GM13977 (cell line): ENCODE measurements at places on chromosomes 7 and 10.

GRCh38 chr10:69901628-69902505 is 100.2 kb downstream of the COL13A1 start:
- peak; percentile 59 for DNase-seq

- DNase-seq: no peak
Measured at GRCh38 chr10:24744946-24745345, 21.3 kb upstream of the ARHGAP21 start.

DNA sequence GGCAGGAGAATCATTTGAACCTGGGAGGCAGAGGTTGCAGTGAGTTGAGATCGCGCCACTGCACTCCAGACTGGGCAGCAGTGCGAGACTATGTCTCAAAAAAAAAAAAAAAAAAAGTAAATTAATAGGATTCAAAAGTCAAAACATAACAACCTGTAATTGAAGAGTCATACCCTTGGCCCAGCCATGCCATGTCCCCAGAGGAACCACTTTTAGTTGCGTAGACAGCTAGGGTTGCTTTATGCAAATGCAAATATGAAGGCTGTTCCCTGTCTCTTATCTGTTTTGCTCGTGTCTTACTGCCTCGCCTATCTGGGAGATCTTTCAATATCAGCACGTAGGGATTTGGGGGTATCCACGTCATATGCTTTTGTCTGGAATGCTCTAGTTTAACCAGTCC is 73.1 kb downstream of the PRKAG2 start:
- DNase-seq: no peak

DNA sequence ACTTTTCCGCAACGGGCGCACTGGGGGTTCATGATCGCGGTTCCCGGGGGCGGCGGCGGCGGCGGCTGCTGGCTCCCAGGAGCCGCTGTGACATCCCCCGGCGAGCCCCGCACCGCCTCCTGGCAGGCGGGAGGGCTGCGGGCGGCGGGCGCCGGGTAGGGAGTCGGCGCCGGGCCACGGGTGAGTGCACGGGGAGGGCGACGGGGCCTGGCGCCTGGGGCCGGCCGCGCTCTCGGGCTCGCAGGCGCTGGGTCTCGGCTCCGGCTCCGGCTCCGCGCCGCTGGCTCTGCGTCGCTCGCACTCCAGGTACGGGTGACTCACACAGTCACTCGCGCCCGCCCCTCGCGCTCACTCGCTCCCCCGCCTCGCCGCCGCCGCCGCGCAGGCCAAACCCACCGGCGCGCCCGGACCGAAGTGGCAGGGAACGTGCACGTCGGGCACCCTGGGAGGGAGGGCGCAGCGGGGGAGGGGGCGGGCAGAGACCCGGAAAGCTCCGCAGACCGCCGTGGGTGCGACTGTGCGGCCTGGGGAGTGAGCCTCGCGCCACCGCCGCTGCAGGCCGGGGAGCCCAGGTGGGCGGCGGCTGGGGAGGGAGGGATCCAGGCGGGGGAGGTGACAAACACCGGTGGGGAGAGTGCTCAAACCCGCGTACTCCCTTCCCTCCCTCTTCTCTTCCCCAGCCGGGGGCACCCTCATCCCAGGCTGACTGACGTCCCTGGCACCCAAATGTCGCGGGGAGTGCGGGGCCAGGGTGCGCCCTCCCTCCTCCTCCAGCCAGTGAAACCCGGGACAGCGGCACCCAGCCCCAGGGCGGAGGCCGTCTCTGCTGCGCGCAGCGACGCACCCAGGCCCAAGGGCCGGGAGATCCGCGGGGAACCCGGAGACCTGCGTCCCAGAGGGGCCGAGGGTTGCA is 276.9 kb upstream of the NEBL start:
- peak; percentile 51 for DNase-seq

GRCh38 chr10:69048103-69048502 is 39.8 kb upstream of the SRGN start:
- DNase-seq: no peak

DNA sequence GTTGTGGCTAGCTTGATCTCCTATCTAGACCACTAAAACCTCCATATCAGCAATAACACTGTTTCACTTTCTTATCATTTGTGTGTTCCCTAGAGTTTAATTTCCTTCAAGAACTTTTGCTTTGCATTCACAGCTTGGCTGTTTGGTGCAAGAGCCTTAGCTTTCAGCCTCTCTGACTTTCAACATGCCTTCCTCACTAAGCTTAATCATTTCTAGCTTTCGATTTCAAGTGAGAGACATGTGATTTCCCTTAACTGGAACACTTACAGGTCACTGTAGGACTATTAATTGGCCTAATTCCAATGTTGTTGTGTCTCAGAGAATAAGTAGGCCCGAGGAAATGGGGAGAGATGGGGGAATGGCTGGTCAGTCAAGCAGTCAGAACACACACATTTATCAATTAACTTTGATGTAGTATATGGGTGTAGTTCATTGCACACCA is 10.6 kb upstream of the BPGM start:
- DNase-seq: no peak

DNA sequence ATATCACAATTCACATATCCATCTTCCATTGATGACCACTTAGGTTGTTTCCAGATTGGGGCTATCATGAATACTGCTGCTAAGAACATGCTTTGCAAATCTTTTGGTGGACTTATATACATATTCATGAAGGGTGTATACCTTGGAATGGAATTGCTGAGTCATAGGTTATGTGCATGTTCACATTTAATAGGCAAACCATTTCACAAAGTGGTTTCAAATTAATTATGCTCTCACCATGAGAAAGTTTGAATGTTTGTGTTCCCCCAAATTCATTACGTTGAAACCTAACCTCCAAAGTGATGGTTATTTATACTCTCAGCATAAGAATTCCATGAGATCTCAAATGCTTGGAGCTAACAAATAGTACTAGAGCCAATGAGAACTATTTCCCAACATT is 86.4 kb downstream of the VPS41 start:
- DNase-seq: no peak

DNA sequence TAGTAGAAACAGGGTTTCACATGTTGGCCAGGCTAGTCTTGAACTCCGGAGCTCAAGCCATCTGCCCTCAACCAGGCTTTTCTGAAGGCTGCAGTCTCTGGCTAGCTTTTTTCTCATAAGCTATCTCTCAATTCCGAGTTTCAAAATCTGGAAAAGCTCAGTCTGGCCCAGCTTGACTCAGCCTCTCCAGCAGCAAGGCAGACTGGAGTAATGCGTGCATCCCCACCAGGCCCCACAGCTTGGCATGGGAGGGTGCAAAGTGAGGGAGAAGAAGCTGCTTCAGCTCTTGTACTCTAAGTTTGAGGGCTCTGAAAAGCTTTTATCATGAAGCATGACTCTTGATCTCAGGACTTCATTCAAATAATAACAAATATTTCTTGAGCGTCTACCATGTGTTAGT is 4.8 kb downstream of the DHTKD1 start:
- no peak for DNase-seq

GRCh38 chr7:158819571-158820203 is 9.6 kb downstream of the ESYT2 start:
- no peak for DNase-seq

DNA sequence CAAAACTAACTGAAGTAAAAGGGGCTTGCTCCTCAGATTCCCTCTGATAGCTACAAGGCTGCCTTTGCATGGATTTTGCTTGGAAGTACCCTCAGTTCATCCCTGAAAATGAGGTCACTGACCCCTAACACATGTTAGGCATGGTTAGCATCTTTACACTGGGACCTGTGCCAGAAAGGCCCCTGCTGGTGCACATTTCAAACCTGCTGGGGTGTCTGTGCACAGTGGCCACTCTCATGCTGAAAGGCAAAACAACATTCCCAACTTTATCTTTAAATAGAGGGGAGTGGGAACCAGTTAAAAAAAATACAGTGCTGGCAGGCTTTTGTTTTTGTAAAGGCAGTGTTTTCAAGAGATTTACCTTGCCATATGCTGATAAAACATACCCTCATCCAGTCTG is 99.1 kb downstream of the ANK3 start:
- DNase-seq: no peak

- no peak for DNase-seq
Measured at GRCh38 chr10:80176526-80176925, 28.8 kb downstream of the ANXA11 start.

DNA sequence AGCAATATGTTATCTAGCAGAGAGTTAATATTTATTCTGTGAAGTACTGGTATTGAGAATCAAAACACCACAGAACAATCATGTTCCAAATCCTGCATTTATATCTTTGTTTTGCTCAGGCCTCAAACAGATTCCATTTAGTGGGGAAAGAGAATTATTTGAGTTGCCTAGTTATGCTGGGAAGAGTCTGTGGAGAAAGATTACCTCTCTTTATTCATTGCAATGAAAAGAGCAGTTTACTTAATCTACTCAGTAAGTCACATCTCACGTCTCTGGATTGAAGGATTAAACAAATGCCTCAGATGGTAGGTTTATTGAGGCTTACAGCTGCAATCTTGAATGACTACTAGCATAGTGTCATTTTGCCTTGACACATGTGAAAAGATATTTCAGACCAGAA is 76.4 kb downstream of the RUNDC3B start:
- no peak for DNase-seq

DNA sequence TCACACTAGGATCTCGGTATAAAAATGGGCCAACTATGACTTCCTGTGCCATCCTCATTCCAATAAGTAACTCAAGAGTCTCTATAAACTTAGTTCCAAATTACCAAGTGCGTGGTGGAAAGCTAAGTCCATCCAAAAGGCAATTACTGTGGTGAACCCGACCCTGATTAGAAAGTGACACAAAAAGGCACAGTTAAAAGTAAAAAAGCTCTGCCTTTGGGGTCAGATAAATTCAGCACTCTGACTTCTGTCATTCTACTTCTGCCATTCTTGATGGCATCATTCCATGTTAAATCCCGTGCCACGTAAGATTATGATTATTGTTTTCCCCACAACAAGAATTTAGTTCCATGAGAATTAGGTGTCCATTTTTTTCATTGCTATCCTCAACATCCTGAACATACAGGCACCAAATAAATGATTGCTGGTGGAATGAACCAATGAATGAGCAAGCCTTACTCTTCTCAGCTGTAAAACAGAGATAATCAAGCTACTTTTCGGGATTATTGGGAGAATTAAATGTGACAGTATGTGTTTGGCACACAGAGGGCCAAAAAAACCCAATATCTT is 877 bp downstream of the NCOA4 start:
- no peak for DNase-seq

DNA sequence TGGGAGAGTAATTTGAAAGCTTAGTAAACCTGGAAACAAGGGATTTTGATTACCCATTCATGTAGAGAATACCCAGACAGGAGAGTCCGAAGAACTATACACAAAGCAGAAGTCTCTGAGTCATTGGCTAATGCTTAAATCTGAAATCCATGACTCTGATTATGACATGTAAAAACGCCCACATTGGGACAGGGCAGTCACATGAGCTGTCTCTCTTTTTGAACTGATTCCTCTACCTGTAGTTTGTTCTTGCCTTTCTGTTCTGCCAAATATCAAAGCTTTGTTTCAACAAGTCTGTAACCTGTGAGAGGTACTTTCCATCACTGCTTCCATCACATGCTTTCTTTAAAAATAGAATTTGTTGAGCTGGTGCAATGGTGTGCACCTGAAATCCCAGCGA is 4.3 kb upstream of the GPNMB start:
- DNase-seq: peak; percentile 45

DNA sequence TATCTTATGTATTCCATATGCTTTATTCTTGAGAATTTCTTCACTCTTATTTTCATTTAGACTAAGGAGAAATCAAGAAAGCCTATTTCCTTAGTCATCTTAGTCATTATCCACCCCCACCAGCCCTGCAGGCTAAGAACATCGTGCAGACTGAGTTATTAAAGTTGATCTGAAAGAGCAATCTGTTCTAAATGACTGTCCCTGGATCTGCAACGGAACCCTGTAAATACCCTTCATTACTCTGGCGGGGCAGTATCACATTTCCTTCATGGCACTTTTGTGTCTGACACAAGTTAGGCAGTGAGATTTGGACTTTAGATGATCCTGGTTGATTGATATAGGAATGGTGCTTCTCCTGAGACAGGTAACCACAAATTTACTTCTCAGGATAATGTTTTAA is 3.5 kb upstream of the MYPN start:
- DNase-seq: no peak

DNA sequence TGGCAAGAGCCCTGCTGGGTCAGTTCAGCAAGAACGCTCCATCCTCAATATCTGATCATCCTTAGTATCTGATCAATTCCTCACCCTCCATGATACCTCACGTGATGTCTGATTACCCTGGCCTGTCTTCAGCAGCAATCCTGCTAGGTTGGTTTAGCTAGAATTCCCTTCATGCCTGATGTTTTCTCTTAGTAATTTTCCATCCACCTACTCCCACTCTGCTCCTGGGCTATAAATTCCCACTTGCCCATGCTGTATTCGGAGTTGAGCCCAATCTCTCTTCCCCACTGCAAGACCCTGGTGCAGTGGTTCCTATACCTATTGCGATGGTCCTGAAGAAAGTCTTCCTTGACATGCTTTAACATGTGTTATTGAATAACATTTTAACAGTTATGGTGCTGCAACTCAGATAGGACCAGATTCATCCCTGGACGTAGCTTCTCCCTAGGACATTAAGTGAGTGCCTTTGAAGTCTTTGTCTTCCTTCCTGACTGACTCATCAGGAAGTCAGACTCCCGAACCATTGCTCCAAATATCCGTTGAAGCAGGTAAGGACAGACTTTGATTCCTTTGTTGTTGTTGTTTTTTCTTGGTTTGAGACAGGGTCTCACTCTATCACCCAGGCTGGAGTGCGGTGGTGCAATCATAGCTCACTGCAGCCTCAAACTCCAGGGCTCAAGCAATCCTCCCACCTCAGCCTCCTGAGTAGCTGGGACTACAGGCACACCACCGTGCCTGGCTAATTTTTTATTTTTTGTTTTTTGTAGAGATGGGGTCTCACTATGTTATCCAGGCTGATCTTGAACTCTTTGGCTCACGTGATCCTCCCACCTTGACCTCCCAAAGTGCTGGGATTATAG is 29.4 kb upstream of the CLDN3 start:
- DNase-seq: no peak

DNA sequence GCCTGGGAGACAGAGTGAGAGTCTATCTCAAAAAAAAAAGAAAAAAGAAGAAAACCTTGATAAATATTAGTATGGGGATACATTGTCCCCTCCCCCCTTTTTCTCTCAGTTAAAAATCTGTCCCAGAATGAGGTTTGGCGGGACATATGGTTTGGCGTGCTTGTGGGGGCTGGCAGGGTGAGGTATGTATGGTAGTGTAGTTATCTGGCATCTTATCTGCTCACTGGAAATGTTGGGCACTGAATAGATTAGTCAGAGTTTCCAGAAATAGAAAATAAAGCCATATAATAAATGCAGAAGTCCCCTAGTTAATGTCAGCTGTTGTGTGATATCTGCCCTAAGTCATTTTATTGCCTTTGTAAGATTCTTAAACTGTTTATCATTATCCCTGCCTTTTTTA is 397.5 kb upstream of the GALNT17 start:
- no peak for DNase-seq

DNA sequence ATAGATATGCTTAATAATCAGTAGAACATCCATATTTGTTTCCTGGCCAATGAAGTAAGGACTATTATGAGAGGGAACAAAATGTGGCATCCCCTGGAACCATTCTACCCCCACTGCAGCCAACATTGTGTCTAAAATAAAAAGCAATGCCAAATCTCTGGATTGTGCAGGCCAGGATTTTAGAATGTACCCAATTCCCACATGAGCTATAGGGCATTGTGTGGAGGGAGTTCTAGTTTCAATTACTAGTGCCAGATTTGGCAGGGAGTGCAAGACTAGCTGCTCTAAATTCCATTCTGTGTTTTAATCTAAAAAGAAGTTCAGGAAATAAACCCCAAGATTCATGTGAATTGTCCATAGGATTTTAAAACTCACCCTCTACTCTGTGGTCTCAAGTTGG is 112.3 kb downstream of the HGF start:
- no peak for DNase-seq
